ENCODE measurements at places on chromosomes 2 and 18.

GRCh38 chr2:133012847-133013734 lies 343.1 kb upstream of the LYPD1 start:
- no peak for DNase-seq

DNA sequence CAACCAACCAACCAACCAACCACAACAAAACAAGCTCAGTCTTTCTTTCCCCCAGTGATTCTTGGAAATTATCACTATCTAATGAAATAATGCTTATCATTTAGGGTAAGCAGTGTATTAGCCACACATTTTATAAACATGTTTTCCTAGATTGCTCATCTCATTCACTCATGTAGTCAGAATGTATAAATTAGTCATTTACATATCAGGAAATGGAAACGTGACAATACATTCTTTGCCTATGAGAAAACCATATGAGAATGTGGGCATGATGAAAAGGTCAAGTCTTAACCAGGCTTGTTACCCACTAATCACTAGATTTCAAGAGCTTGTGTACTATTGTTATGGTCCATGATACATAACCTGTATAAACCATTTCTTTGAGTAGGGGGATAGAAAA lies 1583.4 kb upstream of the PIK3C3 start:
- DNase-seq, result no peak

GRCh38 chr18:7950380-7951136 lies 383.4 kb downstream of the PTPRM start:
- DNase-seq, result peak; percentile 30

DNA sequence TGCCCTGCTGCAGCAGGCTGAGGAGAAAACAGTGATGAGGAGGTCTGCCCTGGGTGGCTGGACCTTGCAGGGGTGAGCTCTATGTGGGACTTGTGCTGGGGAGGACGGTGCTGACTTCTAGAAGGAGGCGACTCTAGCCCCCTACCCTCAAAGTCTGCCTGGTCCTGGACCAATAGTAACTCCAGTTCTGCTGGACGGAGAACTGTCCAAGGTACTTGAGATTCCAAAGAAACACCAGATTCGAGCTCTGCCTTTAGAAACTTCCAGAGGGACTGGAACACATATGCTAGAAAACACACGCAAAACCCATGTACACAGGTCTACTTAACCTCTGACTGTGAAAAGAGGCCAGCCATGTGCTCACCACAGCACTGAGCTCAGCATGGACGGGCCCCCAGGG lies 260.6 kb downstream of the TWIST2 start:
- DNase-seq, result no peak

- DNase-seq, result no peak
Observed at GRCh38 chr2:215529271-215529670, 93.4 kb upstream of the FN1 start.

- no peak for DNase-seq
Observed at GRCh38 chr2:5549771-5550170, 142.4 kb upstream of the SOX11 start.

DNA sequence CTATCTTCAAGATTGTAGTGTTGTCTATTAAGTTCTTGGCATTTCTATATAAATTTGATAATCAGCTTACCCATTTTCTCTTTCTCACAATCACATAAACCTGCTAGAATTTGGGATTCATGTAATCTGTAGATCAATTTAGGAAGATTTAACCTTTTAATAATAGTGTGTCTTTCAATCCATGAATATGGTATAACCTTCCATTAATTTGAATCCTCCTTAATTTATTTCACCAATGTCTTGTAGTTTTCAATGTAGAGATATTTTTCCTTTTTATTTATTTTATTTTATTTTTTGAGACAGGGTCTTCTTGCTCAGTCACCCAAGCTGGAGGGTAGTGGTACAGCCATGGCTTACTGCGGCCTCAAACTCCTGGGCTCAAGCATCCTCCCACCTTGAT lies 20.2 kb downstream of the SANBR start:
- no peak for DNase-seq

DNA sequence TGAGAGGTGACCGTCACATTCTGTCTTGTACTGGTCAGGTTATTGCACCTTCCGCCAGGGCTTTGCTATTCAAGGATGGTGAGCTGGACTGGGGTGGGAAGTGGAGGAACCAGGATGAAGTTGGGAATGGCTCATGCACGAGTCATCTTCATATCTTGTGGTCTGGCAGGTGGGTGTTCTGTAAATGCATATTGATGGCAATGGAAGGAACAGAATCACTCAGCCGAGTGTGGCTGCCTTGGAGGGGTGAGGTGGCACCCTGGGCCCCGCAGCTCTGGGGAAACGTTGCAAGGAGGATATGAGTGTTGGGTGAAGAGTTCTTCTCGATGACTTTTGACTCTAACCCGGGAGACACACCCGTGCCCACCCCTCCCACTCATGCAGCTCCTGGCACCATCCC lies 1.2 kb downstream of the NEU2 start:
- peak; percentile 10 for DNase-seq

DNA sequence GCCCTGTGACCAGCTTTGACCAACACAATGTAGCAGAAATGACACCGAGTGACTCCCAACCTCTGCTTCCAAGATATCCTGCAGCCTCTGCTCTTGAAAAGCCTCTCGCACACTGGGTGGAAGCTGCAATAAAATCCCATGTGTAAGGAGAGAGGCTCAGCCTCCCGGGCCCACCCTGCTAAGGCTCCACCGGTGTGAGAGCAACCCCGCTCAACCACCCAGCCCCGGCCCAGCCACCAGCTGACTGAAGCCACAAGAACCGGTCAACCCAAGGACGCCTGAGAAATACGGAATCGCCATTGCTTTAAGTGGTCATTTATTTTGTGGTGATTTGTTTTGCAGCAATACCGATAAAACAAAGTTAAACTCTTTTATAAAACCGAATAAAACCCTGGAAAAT lies 452.8 kb upstream of the SMIM21 start:
- DNase-seq, result no peak

DNA sequence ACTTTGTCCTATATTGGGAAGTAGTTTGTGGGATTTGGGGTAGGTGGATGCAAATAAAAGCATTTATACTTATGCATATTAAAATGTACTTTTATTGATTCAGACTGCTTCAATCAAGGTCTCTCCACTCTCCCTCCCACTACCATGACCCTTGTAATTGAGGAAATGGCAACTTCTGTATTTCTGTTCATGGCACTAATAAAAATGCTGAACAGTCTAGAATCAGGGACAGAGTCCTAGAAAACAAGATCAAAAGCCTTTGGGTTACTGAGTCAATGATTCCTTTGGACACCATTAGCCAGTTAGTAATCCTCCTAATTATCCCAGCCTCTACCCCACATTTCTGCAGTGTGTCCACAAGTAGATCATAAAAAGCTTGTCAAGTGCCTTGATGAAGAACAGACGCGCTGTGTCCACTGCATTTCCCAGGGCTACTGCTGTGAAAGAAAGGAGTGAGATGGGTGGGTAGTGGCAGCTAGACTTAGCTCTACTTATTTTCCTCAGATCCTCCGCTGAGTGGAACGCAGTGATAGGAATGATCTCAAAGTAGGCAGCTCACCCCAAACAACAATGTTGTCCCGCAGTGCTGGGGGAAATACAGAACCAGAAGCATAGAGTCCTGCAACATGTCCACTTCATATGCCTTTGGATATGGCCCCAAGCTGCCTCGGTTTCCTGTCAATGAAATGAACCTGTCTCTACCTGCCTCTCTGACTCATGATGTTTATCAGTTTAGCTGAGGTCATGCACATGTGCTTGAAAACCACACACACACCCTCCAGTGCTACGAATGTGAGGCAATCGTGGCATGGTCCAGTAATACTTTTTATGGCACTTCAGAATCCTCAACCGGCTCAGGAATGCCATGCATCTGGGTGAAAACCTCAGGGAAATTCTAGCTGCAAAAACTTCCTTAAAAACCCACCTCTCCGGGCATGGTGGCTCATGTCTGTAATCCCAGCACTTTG lies 115.5 kb downstream of the COL6A3 start:
- no peak for DNase-seq
